ENCODE measurements at places on chromosomes 5 and 9. TPM values are rescaled to one million over a fixed set of nuclear protein-coding genes. Genes with fewer than 3 reads are reported as not detected.

DNA sequence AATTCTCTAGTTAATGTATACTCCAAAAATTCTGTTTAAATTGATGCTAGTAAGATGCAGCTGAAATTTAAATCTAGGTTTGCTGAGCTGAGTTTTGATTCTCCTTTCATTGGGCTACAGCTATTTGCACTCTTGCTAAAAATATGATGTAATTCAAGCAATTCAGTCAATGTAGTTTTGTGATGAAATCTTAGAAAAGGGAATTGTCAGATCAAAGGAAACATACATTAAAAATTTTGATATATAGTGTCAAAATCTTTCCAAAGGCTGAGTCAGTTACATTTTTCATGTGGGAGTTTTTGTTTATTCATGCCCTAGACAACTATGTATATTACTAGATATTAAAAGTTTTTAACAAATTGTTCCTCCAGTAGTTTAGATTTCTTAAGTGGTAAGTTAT lies 334.9 kb upstream of the DAB2 start:
- no peak for DNase-seq

DNA sequence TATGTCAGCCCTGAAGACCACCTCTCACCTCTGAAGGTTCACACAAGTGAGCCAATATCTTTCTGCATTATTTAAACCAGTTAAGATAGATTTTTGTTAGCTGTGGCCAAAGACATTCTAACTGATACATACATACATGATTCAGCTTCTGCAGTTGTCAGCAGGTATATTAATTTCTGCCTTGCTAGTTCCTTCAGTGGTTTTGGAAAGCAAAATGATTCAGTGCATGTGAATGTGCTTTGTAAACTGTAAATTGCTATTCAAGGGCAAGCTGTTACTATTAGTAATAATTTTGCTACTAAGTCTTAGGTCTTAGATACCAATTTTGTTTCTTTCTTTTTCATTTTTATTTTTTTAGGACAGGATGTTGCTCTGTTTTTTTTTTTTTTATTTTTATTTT lies 89.2 kb upstream of the ERBIN start:
- DNase-seq, result no peak

- no peak for DNase-seq
Observed at GRCh38 chr5:160268121-160268520, 38.8 kb downstream of the FABP6 start.

DNA sequence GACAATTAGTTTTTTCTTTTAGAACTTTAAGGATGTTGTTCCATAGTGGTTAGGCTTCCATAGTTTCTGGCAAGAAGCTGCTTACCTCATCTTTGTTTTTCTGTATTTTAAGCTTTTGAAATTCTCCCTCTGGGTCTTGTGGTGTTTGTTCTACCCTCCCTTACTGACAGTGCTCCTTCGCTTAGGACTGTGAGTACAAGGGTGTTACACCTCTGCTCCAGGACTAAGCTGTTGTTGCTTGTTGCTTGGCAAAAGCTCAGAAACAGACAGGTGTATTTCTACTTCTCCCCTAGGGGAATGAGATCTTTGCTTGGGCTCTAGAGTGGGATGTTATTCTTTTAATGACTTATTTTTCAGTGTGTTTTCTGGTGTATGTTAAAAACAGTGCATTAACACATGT lies 225.2 kb downstream of the WDR70 start:
- DNase-seq, result no peak

- no peak for DNase-seq
Observed at GRCh38 chr5:12248831-12249230, 344.6 kb upstream of the CTNND2 start.

- no peak for DNase-seq
Observed at GRCh38 chr5:169856571-169856970, 123.7 kb downstream of the INSYN2B start.

DNA sequence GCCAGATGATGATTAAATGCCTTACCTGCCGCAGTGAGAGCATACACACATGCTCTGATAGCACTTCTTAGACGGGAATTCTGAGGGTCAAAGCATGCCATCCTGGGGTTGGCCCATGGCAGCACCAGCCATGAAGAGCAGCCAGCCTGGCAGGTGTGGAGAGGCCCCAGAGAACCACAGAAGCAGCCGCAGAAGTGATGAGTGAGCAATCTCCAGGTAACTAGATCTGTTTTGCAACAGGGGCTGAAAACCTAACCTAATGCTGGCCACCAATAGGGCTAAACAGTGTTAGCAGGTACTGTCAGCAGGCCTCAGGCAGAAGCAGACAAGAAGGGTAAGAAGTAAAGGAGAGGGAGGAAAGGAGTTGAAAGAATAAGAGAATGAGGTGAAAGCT lies 33.5 kb upstream of the HOMER1 start:
- DNase-seq, result no peak

GRCh38 chr9:71814815-71815214 lies 46.5 kb upstream of the CEMIP2 start:
- DNase-seq, result no peak

GRCh38 chr5:38680094-38680825 lies 123.8 kb upstream of the LIFR start:
- DNase-seq, result no peak

DNA sequence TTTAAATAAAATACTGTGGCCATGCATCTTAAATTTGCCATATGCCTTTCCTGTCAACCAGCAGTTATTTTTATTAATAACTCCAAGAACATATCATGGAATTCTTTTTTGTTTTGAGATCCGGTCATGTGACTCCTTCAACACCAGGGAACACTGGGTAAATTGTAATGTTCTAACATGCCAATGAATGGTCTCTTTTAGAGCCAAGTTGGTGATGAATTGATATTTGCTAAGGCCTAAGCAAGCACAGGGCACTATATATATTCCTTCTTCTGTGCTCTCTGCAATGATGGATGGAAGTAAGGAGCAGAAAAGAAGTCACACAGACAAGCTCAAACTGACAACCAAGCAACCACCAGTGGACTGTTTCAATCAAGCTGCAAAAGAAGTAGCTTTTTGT lies 124.0 kb downstream of the EFNA5 start:
- no peak for DNase-seq

- no peak for DNase-seq
Observed at GRCh38 chr5:140116716-140117115, 2.8 kb downstream of the PURA start.

GRCh38 chr5:60148366-60148765 lies 254.8 kb upstream of the PDE4D start:
- DNase-seq, result no peak

- DNase-seq, result no peak
Observed at GRCh38 chr5:52988335-52989024, 672 bp upstream of the ITGA2 start.

DNA sequence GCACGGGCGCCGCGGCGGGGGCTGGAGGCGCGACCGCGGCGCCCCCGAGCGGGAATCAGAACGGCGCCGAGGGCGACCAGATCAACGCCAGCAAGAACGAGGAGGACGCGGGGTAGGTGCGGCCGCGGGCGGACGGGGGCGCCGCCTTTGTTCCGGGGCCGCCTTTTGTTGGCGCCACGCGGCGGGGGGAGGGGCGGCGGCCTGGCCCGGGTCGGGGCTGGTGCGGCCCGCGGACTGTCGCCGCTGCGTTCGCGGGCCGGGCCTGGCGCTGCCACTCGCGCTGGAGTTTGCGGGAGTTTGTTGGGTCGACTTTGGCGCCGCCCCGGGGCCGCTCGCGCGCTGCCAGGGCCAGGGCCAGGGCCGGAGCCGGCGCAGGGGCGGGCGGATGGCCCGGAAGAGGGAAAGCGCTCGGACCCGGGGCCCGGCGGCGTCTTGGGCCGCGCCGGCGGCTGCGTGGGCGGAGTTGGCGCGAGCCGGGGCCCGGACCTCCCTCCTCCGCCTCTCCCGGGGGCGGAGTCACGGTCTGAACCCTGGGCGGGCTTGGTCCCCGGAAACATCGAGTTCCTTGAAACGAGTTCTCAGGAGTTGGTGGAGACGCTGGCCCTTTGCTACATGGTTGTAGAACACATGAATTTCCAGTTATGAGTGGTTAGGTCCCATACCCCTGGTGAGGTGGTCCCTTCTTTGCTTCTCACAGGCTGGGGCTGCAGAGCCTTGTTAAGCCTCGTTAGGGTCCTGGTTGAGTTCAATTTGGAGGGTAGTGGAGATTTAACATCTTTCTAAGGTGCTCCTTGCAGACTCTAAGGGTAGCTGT lies 809 bp downstream of the HNRNPAB start:
- peak; percentile 57 for DNase-seq

Gene WNT8A
- not detected for total RNA-seq

Gene DIPK1B
- not detected for total RNA-seq

Gene PLPP1
- total RNA-seq, result 2.9 TPM

Gene KIF4B
- total RNA-seq, result not detected

Gene ARSI
- total RNA-seq, result 0.56 TPM

Gene ZBTB26
- 4.8 TPM for total RNA-seq

Gene ABCA1
- 14.1 TPM for total RNA-seq

Gene DTWD2
- total RNA-seq, result 2.1 TPM

Gene CA9
- total RNA-seq, result not detected

Gene FGD3
- total RNA-seq, result 95.7 TPM
